ENCODE measurements at places on chromosomes 3 and 15.

- DNase-seq = no peak
Measured at GRCh38 chr3:45524565-45524964, 70.0 kb upstream of the LIMD1 start.

GRCh38 chr15:57797568-57798267 is 91.2 kb downstream of the POLR2M start:
- no peak for DNase-seq

DNA sequence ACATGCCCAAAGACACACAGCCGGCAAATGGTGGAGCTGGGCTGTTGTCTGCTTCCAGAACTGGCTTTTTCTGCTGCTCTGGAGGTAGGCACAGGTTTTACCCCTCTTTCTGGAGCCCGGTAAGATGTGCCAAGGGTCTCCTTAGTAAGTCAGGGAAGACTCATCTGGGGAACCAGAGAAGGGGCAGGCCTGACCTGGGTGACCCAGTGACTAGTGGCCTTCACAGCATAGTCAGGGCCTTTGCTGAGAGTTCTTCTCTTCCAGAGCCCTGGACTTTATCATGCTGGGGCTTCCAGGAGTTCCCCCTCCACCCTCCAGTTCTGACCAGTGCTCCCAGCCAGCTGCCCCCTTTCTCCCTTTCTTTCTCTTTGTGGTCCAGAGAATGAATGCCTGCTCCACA is 3.2 kb downstream of the CD276 start:
- DNase-seq = no peak

DNA sequence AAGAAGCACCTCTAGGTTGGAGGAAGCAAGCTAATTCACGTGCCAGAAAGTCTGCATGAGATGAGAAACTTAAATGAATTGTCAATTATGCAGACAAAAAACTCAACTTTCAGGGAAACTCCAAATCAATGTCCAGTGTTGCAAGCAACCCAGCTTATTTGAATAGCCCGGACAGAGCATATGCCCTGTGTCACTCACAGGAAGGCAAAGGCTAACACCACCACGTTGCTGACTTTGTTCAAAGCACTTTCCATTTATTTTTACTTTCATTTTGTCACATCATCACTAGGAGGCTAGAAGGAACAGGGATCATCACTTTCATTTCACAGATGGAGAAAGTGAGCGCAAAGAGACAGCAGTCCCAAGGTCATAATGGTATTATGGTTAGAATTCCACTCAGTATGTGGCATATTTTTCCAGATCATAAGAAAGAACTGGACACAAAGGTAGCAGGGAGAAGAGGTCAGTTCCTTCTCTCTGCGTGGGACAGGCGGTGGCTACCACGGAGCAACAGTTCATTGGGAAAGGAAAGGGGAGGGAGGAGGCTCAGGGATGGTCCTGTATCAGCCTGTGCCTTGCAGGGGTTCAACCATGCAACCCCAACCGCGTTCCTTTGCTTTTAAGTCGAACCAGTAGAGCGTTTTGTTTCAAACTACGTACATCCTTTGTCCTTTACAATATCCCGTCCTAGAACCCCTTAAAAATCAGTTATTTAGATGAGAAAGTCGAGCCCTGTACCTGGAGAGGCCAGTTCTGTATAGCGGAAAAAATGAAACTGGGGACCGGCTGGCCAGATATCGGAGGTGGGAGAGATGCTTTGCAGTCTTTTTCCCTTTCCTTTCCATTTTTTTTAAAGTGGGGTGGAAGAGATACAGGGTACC is 1.1 kb downstream of the HEG1 start:
- no peak for DNase-seq

DNA sequence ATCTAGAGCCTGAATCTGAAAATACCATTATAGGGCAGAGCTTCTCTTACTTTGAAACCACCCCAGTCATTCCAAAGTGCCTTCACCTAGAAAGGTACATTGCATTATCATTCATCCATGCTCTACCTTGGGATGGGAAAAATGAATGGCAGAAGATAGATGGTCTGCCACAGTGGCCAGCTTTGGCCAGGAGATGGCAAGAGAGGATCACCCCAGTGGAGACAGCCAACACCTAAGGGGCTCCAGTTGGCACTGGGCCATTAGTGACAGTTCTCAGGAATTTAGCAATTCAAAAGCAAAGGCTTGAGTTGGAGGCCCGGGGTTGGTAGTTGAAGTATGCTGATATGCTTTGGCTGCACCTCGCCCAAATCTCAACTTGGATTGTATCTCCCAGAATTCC is 253.6 kb upstream of the MRPL3 start:
- DNase-seq = no peak

DNA sequence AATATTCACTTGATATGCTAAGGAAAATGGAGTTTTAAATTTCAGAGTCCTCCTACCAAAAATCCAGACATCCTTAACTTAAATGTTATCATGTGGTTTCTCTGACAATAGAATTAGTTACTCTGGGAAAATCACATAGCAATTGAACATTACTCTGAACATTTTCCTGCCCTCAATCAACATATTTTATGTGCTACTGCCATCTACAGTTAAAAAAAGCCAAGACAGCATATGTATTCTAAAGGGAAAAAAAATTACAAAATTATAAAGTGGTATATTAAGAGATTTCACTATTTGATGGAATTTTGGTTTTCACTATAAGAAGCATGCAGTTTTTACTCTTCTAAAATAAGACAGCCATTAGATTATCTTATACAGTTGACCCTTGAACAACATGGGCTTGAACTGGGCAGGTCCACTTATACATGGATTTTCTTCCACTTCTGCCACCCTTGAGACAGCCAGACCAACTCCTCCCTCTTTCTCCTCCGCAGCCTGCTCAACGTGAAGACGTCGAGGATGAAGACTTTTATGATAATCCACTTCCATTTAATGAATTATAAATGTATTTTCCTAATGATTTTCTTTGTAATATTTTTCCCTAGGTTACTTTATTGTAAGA is 122.3 kb downstream of the ATP1B3 start:
- no peak for DNase-seq

GRCh38 chr3:148896062-148896461 is 31.0 kb downstream of the CPA3 start:
- DNase-seq = no peak
